Right lung (tissue), 10 donors: ENCODE measurements at places on chromosomes 2 and 18. TPM values are rescaled to one million over a fixed set of nuclear protein-coding genes. Genes with fewer than 3 reads are reported as not detected.

DNA sequence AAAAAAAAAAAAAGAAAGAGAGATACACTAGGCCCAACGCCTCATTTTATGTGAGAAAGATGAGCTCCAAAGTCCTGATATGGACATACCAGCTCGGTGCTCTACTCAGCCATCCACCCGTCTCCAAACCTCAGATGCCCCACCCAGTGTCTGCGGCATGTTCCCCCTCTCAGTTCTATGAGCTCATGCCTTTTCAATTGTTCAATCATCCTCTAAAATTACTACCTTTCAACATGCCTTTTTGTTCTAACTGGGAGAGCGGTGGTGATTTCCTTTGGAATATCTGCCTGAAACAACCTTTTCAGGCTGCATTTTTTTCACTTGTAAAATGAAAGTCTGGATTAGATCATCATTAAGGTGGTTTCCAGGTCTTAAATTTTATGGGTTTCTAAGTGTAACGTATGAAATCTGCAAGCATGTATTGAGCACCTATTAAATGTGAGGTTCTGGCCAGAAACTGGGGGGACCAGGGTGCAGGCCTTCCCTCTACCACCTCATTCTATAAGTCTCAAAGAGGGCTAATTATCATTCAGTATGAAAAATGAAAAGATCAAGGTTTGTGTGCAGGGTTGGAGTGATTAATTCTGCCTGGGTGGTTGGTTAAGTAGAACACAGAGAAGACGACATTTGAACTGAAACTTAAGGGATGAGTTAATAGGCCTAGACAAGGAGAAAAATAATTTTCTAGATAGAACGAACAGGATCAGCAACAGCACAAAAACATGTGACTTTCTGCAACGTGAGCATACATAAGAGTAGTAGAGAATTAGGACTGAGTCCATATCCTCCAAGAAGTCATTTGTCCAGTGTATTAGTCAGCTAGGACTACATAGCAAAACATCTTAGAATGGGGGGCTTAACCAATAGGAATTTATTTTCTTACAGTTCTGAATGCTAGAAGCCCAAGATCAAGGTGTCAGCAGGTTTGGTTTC is 87.4 kb upstream of the GLS start:
- DNase-seq, result no peak

- DNase-seq, result no peak
These were observed 29.9 kb downstream of the MTCL1 start for GRCh38 chr18:8735274-8735673.

- DNase-seq, result no peak
These were observed 75.3 kb downstream of the STPG4 start for GRCh38 chr2:47079515-47080412.

DNA sequence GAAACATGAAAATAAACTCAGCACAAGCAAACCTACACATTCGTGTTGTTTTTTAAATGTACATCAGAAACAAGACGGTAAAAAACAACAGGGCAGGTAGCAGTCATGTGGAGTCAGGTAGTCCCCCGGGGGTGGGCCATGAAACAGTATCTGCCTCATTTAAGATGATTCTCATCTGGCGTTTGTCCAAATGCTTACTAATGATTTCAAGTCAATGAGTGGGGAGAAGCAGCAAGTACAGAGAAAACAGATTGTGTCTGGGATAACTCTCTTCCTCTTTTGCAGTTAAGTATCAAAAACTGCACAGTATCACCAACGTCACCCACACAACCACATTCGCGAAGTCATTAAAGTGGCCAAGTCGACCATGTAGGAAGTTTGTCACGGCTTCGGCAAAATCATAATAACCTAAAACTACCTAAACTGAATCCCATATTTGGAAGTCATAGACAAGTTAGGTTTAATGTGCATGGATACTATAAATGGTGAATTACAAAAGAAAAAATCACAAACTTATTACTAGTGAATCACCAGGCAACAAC is 1.3 kb downstream of the LAPTM4A start:
- DNase-seq, result peak; percentile 73

DNA sequence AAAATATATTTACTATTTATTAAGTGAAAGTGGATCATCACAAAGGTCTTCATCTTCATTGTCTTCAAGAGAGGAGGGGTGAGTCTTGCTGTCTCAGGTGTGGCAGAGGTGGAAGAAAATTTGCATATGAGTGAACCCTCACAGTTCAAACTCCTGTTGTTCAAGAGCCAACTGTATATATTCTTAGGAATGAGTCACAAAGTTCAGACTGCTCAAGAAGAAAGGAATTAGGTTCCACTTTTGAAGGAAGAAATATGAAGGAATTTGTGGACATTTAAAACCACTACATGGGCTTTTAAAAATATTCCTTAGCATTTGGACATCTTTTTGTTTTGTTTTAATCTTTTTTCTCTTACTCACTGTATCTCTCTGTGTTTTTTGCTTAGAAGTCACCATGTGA is 212.6 kb downstream of the INSIG2 start:
- no peak for DNase-seq

DNA sequence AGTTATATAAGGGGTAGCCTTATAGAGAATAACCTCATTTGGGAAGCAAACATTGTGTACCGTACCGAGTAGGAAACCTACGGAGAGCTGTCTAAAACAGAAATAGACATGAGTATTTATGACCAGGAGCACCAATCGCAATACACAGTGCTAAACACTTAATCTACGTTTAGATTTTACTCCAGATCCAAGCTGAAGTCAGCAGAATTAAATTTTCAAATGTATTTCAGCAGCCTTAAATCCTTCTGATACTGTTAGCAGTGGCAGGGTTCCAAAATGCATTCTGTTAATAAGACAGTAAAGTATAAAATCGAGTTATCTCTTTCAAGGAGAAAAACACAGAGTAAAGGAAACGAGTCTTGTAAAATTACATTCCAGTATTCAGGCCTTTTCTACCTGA is 118.1 kb upstream of the ZNF521 start:
- DNase-seq, result peak; percentile 8

DNA sequence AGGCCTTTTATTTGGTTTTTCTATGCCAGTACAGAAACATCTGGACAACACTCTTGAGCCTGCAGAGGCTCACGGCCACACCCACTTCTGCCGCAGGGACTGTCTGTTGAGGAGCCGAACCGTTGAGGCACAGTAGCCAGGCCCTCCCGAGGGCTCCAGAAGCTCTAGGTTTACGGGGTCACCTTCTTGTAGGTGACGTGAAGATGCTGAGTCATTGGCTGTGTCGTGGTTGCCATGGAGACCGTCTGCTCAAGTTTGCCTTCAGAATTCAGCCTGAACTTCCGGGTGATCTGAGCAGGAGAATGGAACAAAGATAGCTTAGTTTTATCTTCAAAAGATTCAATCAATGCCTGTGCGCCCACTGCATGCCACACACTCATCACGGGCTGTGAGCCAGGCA is 25.9 kb downstream of the BOK start:
- no peak for DNase-seq

DNA sequence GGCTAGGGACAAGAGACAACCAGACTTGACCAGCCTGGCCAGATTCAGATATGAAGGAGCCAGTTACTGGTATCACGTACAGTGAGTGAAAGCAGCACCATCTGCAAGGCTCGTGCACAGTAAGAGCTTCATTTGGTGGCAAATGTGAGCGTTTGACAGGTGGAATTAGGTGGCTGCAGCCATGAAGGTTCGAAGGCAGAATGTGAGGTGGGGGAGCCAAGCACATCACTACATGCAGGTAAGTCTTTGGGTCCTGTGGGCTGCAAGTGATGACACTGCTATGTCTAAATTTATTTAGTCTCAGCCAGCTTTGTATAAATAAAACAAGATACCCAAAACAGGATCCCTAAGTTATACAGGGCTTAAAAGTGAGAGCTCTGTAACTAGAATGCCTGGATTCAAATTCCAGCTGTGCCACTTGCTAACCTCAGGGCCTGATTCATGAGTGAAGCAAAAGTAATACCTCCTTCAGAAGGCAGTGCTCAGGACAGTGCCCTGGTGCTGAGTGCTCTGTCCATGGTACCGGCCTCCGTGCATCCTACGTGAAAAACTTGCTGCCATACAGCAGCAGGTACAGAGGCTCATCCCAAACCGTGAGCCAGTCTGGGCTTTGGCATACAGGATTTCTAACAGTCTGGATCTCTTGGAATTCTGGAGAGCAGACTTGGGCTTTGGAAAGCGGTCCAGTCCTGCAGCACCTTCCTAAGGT is 18.6 kb downstream of the DDX18 start:
- no peak for DNase-seq

- peak; percentile 21 for DNase-seq
These were observed 119.2 kb upstream of the ACVR1C start for GRCh38 chr2:157747695-157748370.

GRCh38 chr2:146579147-146579930 is 1265.5 kb upstream of the ACVR2A start:
- DNase-seq, result no peak

GRCh38 chr2:173394091-173394974 is 39.7 kb downstream of the CDCA7 start:
- no peak for DNase-seq

DNA sequence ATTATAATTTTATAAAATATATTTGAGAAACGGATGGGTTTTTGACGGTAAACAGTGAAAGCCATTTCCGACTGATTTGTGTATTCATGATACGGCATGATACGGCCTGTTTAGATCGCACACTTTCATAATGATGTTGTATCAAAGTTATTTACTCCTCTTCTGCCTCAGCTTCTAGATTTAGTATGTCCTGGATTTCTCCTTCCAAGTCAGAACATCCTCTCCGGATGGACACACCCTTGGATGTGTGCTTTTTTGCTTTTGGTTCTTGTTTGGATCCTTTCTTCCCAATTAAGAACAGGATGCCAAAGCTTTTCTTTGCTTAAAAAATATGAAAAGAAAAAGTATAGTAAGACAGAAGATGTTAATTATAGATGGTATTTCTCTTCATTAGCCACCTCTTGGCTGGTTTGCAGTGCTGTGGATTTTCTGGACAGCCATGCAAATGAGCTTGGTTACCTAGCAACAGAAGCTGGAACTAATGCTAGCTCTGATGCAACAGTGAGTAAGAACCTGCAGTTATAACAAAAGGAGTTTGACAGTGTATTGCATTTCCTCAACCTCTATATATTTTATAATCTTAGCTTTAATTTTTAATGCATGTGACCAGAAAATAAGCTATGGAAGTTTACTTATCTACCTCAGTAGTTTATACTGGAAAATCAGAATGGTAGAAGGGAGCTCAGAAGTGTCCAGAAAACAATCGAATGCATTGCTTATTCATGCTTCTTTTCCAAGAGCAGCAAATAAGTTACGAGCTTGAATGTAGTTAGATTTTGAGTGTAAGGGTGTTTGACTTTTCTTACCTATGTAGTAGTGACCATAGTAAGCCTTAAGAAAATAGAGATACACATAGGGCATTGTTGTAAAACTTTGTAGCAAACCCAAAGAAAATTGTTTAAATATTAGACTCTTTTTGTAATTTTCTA is 27.9 kb downstream of the RMND5A start:
- peak; percentile 9 for DNase-seq

DNA sequence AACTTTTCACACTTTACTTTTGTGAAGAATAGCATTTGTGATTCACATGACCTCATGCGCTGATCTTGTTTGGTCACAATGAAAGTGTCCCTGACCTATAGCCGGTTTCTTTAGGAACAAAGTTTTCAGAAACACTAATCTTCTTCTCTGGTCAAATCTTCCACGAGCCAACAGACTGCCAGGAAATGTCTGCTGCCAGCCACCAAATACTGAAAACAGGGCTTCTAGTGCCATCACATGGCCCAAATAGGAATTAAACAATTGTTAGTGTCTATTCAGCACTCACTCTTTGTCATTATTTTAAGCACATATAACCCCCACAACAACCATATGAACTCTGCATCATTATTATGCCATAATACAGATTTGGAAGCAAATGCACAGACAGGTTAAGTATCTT is 286.5 kb upstream of the SYT4 start:
- DNase-seq, result peak; percentile 25

- DNase-seq, result no peak
These were observed 4.3 kb upstream of the TP53I3 start for GRCh38 chr2:24088821-24089359.

GRCh38 chr2:127575185-127575765 is 39.8 kb downstream of the MYO7B start:
- DNase-seq, result no peak

DNA sequence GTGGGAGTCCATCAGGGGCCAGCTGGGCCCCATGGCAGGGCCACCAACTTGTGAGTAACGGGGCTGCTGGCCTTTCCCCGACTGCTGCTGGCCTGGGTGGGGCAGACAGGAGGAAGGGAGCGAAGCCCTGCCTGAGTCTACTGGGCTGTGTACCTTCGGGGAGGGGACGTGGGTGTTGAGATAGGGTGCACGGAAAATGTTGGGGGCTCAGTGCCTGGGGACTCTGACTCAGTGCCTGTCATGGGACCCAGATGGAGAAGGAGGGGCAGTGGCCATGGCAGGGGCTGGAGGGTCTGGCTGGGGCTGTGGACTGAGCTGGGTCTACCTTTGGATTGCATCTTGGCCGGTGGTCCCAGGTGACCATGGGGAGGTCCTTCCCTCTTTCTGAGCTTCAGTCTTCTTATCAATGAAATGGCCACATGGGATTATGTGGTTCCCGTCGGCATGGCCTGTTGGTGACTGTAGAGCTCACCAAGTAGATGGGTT is 4.0 kb downstream of the SLC4A3 start:
- no peak for DNase-seq

DNA sequence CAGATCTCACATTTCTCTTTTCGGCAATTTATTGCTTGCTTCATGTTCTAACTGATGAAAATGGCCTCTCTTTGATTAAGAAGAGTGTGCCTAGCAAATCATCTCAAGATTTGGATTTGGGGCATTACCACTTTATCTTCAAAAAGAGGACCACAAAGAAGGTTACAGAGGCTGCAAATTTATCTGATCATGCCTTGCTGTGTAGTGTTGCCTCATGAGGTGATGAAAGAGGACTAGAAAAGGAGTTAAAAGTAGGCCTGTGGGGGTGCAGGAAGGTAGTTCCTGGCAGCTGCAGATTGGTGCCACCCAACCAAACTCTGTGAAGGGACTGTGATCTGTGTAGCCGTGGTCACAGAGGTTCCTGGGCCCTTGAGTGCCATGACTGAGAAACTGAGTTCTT is 69.2 kb downstream of the PRELID3A start:
- DNase-seq, result no peak

DNA sequence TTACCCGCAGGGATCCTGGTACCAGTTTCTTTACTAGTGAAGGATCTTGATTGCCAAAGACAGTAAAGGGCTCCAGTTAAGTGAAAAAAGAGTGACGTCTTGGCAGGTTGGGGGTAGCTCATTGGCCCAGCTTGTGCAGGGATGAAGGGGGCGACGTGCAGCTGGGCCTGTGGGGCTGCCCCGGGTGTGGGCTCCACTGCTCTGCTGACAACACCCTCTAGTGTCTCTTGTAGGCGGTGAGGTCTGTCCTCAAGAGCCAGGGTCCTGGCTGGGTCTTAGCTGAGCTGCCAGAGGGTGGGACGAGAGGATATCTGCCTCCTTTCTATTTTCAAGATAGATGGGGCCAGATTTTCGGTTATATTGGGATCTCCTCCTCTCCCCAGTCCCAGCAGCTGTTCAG is 6.1 kb downstream of the ARHGEF4 start:
- DNase-seq, result no peak

RTP5 gene
- polyA plus RNA-seq, result not detected

ZCCHC2 gene
- 16.0 TPM for polyA plus RNA-seq

POTEE gene
- polyA plus RNA-seq, result not detected

HOXD11 gene
- polyA plus RNA-seq, result not detected

KIF3C gene
- polyA plus RNA-seq, result 12.9 TPM

ZC3H6 gene
- 11.4 TPM for polyA plus RNA-seq

RIT2 gene
- not detected for polyA plus RNA-seq

FIGN gene
- polyA plus RNA-seq, result 7.3 TPM

CHRND gene
- polyA plus RNA-seq, result 5.9 TPM

CD28 gene
- polyA plus RNA-seq, result 3.1 TPM
